CD4-positive, alpha-beta T cell treated with Interleukin-21 for 1 hour (primary cell): ENCODE measurements at places on chromosomes 13 and 19.

- no peak for DNase-seq
Measured at GRCh38 chr19:33292595-33293254, 9.6 kb downstream of the CEBPA start.

DNA sequence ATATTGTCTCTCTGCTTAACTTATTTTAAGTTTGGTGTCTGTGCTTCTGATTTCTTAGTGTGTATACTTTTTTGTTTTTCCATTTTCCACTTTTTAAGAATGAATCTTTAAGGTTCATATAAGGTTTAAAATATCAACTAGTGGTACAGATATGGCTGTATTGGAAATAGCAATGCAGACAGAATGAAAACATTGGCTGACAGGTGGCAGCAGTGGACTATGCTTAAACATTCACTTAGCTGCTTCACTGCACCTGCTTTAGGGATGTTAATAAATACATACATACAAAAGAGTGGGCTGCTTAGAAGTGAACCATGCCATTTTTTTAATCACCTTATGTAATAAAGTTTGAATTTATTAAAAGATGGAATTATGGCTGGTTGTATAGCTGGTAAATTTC, 27.3 kb downstream of the TM9SF2 start:
- DNase-seq: peak; percentile 57

DNA sequence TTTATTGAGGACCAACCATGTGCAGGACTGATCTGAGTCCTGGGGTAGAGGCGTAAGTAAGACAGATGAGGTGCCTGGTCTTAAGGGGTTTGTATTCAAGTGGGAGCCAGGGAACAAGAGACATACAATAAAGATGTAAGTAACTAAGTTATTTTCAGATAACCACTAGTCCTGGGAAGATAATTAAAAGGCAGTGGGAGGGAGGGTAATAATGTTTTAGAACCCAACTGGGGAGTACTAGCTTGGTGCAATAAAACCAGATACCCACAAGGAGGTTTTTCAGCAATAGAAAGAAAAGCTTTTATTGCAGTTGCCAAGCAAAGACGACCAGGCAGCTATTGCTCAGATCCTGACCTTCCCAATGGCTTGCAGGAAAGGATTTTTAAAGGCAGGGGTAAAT, 893.7 kb downstream of the UQCRFS1 start:
- DNase-seq: no peak

- DNase-seq: no peak
Measured at GRCh38 chr13:101736566-101736965, 284.1 kb downstream of the ITGBL1 start.

DNA sequence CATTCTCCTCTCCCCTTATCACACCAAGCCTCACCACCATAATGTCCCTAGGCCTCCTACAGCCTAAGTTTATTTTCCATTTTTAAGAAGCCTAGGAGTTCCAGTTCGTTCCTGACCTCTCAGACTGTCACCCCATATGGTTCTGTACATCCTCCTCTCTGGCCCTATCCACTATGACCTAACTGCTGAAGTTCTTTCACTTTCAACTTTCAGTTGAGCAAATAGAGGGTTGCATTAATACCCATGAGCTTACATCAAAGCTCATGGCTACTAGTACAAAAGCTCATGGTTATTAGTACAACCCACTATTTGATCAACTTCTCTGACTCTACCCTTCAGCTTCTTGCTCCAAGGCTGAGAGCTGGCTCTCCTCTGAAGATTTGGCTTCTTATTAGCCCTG, 72.9 kb downstream of the FGF14 start:
- DNase-seq: no peak

- DNase-seq: no peak
Measured at GRCh38 chr19:2059422-2060201, 8.6 kb upstream of the MKNK2 start.
